Fibroblast of lung (primary cell): ENCODE measurements at places on chromosomes 4 and X. TPM values are rescaled to one million over a fixed set of nuclear protein-coding genes. Genes with fewer than 3 reads are reported as not detected.

The PRSS12 gene
- 104 and 136 TPM in 2 replicates for polyA plus RNA-seq

The PTPN13 gene
- 14.7 and 16.5 TPM in 2 replicates for polyA plus RNA-seq

The NWD2 gene
- polyA plus RNA-seq: not detected in 2 replicates

The MCF2 gene
- 0.05 and 0.06 TPM in 2 replicates for polyA plus RNA-seq

The RBMX2 gene
- polyA plus RNA-seq: 20.8 and 22.0 TPM in 2 replicates

The CLIC2 gene
- polyA plus RNA-seq: 3.3 and 6.3 TPM in 2 replicates

The CRMP1 gene
- polyA plus RNA-seq: 0.02 and 2.7 TPM in 2 replicates

The NOX1 gene
- not detected in 2 replicates for polyA plus RNA-seq

The ETDA gene
- polyA plus RNA-seq: not detected in 2 replicates

The GJB1 gene
- polyA plus RNA-seq: not detected in 2 replicates

The PAGE2B gene
- polyA plus RNA-seq: not detected in 2 replicates

The PDCL2 gene
- polyA plus RNA-seq: not detected in 2 replicates

The PALLD gene
- 200 and 250 TPM in 2 replicates for polyA plus RNA-seq

The GC gene
- polyA plus RNA-seq: not detected in 2 replicates

The SPANXA2 gene
- polyA plus RNA-seq: not detected in 2 replicates

The PDHA1 gene
- polyA plus RNA-seq: 161 and 200 TPM in 2 replicates

The NUDT11 gene
- polyA plus RNA-seq: 15.2 and 16.0 TPM in 2 replicates

The ARSD gene
- 7.5 and 9.1 TPM in 2 replicates for polyA plus RNA-seq

The USP26 gene
- not detected in 2 replicates for polyA plus RNA-seq

The ATP11C gene
- 34.4 and 47.7 TPM in 2 replicates for polyA plus RNA-seq

The RNF150 gene
- 1.3 and 5.6 TPM in 2 replicates for polyA plus RNA-seq

The SLC49A3 gene
- 0.42 and 0.62 TPM in 2 replicates for polyA plus RNA-seq

The GPC4 gene
- polyA plus RNA-seq: 1.0 and 3.4 TPM in 2 replicates
